Brain pericyte (primary cell): ENCODE measurements at places on chromosomes 11 and 22.

DNA sequence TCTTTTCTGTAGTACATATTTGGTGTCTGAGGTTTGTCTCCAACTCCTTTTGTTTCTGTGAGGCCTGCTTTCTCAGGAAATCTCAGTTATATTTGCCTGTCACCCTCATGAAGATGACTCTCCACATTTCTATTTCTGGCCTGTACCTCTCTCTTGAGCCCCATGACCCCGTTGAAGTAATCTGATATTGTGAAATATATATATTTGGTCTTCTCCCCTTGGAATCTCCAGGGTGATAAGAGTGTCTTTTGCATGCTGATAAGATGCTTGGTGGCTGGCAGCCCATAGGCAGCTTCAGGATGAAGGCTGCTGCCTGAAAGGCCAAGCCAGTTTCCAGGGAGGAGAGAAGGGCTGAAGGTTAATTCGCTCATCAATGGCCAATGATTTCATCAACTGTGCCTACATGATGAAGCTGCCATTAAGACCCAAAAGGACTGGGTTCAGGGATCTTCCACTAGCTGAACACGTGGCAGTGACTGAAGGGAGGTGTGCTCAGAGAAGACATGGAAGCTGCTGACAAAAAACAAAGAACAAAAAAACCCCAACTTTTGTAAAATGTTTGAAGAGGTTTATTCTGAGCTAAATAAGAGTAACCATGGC is 67.4 kb downstream of the MICAL2 start:
- no peak for DNase-seq

GRCh38 chr22:46108564-46109473 is 41.5 kb upstream of the PPARA start:
- DNase-seq: no peak

DNA sequence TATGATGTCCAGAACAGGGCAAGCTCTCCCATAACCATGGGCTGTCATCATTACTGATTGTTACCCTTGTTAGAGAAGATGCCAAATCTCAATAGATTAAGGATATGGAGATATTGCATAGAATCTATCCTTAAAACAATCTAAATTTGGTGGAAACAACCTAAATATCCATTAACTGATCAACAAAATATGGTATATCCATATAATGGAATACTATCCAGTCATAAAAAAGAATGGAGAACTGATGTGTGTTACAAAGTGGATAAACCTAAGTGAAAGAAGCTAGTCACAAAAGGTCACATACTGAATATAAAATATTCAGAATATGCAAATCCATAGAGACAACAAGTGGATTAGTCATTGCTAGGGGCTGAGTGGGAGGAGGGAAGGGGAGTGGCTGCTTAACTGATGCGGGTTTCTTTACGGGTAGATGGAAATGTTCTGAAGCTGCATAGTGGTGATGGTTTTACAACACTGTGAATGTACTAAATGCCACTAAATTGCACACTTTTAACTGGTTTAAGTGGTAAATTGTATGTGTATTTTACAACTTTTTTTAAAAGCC is 36.1 kb upstream of the SMCO4 start:
- no peak for DNase-seq

DNA sequence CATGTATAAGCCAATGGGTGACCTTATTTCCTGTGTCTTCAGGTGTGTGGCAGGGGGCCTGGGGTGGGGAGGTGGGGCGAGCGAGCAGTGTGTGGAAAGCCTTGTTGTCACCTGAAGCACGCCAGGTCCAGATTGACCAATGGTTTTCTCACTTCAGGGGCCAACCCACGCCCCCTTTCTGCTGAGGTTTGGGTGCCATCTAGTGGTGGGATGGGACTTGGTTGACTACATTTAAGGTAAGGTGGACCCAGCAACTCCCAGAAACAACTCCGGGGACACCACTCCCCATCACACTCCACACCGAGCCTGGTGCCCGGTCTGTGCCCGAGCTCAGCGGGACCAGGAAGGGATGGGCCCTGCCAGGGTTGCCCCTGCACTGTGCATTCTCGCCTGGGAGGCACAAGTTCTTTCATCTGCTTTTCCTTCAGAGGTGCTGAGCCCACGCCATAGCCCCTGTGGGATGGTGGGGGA is 40.0 kb downstream of the TPCN2 start:
- peak; percentile 50 for DNase-seq

DNA sequence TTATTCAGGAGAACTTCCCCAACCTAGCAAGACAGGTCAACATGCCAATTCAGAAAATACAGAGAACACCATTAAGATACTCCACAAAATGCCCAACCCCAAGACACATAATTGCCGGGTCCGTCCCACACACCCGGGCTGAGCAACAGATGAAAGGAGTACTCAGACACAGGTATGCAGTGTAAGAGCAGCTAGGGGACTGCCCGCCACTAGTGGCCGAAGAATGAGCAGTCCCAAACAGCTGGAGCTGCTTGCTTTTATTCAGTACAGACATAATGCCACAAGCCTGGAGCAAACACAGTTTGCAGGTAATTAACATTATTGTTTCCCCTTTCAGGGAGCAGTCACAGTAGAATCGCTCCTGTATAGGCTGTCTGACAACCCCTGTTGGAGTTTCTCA is 364.6 kb downstream of the LUZP2 start:
- no peak for DNase-seq

DNA sequence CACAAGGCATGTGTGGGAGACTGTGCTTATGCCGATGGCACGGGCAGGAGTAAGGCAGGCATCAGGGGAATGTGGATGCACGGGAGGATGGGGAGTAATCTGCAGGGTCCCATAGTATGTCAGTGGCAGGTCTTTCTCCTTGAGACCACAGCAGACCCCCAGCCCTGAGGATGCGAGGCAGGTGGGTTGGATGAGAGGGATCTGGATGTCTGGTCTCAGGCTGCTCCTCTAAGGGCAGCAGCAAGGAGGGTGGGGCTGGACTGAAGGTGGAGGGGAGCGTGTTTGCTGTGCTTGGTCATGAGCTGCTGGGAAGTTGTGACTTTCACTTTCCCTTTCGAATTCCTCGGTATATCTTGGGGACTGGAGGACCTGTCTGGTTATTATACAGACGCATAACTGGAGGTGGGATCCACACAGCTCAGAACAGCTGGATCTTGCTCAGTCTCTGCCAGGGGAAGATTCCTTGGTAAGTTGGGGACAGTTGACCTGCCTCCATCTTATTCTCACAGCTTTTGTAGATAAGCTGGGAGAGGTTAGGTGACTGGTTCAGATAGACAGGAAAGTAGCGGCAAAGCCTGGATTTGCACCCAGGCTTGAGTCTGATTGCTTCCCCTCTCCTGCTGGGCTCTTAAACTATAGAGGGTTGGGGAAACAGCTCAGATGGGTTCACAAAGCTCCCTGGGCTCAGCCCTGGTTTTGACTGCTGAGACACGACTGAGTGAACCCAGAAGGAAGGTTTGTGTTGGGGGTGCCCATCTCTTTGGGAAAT is at the start of gene APOL1:
Gene APOL1 (plus strand): TSS at position 380 of the 769 bp plus-strand sequence. CDS start 1,823 bp downstream, outside the sequence.
- DNase-seq: no peak

DNA sequence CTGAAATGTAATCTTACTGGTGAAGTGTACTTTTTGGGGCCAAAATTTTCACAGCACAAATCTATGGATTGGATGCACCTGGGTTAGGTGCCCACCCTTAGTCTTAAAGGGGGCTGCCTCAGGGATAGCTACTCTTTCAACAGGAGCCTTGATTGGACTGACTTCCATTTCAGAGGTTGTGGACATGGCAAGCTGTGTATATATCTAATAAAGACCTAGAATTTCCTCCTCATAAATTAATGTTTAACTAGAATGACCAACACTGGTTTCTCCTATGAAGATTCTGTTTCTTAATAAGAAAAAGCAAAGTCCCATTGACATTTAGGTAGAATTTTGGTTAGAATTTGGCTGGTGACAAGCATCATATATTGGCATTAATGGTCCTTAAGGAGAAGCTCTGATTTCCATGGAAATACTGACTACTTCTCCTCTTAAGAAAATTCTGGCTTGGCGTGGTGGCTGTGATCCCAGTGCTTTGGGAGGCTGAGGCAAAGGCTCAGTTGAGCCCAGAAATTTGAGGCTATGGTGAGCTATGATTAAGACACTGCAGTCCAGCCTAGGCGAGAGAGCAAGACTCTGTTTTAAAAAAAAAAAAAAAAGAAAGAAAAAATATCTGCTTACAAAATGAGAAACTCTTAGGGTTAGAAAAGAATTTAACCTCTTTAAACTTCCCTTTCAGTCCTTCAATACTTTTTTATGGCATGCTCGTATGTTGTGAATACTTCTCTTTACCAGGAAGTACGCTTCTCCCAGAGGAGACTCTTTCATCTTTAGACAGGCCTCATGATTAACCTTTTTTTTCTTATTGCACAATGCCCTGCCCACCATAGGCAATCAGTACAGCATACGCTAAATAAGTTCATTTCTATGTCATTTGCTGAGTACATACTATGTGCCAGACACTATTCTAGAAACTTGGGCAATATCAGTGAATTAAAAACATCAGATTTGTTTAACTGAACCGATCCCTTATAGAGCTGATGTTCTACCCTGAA is 77.2 kb downstream of the PRR5L start:
- DNase-seq: no peak

DNA sequence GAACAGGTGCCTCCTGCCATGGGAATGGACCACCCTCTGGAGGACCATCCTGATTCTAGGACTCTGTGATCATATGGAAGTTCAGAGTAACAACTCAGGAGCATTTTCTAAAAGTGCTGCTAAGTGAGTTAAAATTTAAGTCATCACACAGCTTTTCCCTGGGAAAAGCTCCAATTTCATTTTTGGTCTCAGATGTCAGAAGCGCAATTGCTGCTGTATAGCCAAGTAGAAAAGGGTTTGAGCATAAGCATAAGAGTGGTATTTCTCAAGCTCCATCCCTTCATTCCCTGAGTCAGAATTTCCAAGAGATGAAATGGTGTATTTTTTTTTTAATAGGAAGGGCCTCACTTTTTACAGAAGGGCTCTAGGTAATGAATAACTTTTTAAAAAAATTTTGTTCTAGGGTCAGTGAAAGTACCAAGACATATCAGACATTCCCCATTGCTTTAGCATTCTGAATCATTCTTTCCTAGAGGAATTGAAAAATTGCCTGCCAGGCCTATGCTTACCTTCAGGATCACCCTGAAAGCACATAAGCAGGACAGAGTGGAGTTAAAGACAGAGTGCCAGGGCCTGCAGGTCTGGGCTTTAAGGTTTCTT is 564.5 kb upstream of the ISX start:
- DNase-seq: no peak

DNA sequence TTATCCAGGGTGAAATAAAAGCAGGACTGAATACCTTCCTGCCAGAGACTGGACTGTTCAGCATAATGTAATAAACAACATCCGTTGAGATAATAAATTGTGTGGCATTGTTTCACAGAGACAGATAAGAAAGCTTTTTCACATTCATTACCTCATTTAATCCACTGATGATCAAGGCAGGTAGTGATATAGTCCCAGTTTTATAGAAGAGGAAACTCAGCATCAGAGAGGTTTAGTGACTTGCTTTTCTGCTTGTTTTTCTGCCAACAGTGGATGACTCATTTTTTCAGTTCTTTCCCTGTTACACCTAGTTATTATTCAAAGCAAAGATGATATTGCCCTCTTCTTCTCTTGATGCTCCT is 4.0 kb downstream of the MYO18B start:
- no peak for DNase-seq

GRCh38 chr11:84930863-84931262 is 696.3 kb downstream of the DLG2 start:
- DNase-seq: no peak

GRCh38 chr22:36955691-36956090 is 42.3 kb downstream of the CSF2RB start:
- DNase-seq: no peak

DNA sequence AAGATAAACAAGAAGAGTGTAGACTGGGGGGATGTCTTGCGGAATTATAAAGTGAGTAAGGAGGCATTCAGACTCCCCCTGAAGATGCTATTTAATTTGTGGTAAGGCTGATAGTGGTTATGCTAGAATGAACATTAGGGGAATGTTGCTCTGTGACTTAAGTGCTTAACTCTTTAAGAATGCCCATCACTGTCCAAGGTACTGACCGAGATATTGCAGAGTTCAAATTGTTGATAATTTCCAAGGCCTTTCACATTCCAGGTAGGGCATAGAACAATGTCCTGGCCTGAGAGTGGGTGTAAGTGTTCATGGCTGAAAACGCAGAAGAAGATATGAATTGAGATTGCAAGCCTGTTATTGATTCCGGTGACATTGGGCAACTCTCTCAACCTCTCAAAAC is 90.3 kb upstream of the SEZ6L start:
- DNase-seq: no peak

DNA sequence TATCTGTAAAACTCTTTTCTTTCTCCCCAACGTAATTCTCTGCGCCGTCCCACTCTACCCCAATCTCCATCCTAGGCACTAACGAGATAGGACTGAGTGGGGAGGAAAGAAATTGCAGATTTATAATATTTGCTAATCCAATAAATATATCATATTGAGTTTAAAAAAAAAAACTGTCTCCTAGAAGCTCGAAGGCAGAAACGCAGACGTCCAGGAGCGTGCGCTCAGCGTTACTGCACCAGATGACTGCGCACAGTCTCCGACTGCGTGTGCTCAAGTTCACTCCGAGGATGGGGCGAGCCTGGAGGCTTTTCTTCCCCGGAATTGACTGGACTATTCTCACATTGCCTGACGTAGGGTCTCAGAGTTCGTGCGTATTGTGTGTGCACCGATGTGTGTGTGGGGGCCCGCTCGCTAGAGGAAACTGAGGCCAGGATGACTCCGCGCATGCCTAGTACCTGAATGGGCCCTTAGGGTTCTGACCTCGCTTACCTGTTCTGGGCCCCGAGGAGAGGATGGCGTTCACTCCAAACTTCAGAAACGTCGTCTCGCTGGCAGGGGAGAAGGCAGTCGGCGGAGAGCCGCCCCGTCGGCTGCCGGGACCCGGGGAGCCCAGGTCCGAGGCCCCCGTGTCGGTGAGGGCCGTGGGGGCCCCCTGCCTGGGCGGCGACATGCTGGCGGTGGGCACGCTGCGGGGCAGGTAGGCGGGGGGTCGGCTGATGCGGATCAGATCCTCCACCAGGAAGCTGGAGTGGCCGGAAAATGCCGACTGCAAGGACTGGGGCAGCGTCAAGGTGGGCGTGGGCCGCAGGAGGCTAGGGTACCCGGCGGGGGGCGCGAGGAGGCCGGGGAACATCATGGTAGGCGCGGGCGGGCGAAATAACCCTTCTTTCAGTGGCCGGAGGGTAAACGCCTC is 551 bp downstream of the DBX1 start:
- DNase-seq: no peak

- no peak for DNase-seq
Observed at GRCh38 chr11:119107538-119108145, 498 bp downstream of the C2CD2L start.

DNA sequence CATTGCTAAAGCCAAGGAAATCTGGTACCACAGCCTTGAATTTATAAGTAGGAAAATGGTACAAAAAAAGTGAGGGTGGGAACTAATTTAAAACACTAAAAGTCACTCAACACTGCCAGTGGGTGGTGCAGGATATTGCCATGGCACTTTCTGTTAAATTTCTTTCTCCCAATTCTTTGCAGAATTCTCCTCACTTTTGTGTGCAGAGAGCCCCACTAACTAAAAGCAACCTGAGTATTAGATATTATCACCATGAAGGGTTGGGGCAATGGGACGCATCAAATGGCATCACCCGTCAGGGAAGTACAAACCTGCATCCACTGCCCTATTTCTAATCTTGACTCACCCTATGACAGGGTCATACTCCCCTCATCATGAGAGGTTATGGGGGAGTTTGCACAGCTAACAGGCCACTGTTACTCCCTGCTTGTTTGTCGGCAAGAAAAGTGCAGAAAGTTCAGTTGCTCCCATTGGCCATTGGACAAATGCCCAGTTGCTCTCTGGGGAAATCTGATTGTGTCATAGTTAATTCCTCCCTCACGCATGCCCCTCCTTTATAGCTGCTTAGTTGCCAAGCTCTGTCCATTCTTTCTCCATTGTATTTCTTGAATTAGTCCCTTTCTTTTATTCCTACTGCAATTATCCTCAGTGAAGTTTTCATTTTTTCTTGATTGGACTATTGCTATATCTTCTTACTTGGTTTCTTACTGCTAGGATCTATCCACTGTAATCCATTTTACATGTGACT is 93.8 kb upstream of the BLID start:
- peak; percentile 85 for DNase-seq
